ENCODE measurements at places on chromosomes 16 and 17.

DNA sequence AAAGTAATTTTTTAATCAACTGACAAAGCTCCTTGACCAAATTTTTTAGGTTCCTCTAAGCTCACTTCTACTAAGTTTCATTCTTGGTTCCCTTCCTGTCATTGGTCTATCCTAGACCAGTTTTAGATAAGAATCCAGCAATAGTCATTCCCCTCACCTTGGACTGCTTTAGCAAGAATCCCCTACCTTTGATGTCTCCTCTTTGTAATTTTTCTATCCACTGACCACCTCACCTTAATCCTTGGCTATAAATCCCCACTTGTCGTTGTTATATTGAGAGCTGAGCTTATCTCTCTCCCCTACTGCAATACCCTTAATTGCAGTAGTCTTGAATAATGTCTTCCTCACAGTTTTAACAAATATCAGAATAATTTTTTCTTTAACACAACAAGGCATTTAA is 107.2 kb downstream of the USP32 start:
- no peak overlapping the region for H3K27ac ChIP-seq
- peaks cover 4% of the 10 kb centered on the region for H3K4me1 ChIP-seq
- DNase-seq, result no peak
- peaks cover 4% of the 10 kb centered on the region for H3K36me3 ChIP-seq
- H3K27me3 ChIP-seq, result no peaks in the 10 kb centered on the region
- H3K4me3 ChIP-seq, result no peak overlapping the region

GRCh38 chr16:82185012-82185411 is 15.0 kb upstream of the MPHOSPH6 start:
- H3K27ac ChIP-seq, result no peak overlapping the region
- no peak for DNase-seq
- peaks cover 25% of the 10 kb centered on the region for H3K27me3 ChIP-seq
- no peak overlapping the region for H3K4me3 ChIP-seq
- H3K4me1 ChIP-seq, result peaks cover 10% of the 10 kb centered on the region
- H3K36me3 ChIP-seq, result no peaks in the 10 kb centered on the region

GRCh38 chr16:69199382-69199781 is 12.4 kb downstream of the SNTB2 start:
- H3K36me3 ChIP-seq, result no peaks in the 10 kb centered on the region
- H3K4me1 ChIP-seq, result peaks cover 6% of the 10 kb centered on the region
- no peak overlapping the region for H3K4me3 ChIP-seq
- H3K27me3 ChIP-seq, result no peaks in the 10 kb centered on the region
- no peak for DNase-seq
- H3K27ac ChIP-seq, result no peak overlapping the region

DNA sequence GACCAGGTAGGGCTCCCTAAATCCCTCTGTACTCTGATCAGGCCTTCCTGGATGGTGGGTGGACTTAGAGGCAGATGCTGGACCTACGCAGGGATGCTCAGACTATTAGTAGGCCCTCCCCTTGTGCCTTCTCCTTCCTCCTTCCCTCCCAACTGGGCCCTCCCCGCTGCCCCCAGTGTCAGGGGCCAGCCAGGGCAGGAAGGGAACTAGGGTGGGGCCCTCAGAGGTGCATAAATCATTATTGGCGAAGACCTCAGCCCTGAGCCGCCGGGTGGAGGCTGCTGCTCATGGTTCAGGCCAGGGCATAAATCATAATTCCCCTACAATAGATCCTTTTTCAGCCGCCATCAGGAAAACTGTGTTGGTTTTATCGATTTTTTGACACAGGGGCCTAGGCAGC is 81.4 kb downstream of the MRM1 start:
- H3K27me3 ChIP-seq, result peaks cover 8% of the 10 kb centered on the region
- no peak overlapping the region for H3K27ac ChIP-seq
- DNase-seq, result no peak
- H3K4me1 ChIP-seq, result no peaks in the 10 kb centered on the region
- no peaks in the 10 kb centered on the region for H3K36me3 ChIP-seq
- no peak overlapping the region for H3K4me3 ChIP-seq

- H3K4me3 ChIP-seq, result no peak overlapping the region
- H3K27ac ChIP-seq, result no peak overlapping the region
- DNase-seq, result no peak
These were observed 101.2 kb downstream of the WWOX start for GRCh38 chr16:78200623-78201096.

Data from activated CD4-positive, alpha-beta memory T cell treated with anti-CD3 and anti-CD28 coated beads, Interleukin-2, amount 10 ng/mL, durations not matched to agents 7 days and 5 days (primary cell).